ENCODE measurements at places on chromosomes 4 and X. TPM values are rescaled to one million over a fixed set of nuclear protein-coding genes. Genes with fewer than 3 reads are reported as not detected.

DNA sequence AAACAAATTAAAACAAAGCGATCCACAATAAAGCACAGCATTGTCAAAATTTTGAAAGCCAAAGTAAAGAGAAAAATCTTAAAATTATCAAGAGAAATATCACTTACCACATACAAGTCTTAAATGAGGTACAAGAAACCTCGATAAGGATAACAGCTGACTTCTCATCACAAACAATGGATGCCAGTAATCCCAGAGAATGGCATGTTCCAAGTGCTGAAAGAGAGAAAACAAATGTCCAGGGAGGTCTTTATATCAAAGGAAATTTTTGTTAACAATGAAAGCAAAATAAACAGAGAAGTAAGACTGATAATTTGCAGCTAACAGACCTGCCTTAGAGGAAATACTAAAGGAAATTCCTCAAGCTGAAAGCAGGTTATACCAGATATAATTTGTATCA is 460.4 kb upstream of the HS3ST1 start:
- DNase-seq = no peak

The EVC2 gene
- polyA plus RNA-seq = 6.6 TPM

The CTAG1B gene
- not detected for polyA plus RNA-seq

DNA sequence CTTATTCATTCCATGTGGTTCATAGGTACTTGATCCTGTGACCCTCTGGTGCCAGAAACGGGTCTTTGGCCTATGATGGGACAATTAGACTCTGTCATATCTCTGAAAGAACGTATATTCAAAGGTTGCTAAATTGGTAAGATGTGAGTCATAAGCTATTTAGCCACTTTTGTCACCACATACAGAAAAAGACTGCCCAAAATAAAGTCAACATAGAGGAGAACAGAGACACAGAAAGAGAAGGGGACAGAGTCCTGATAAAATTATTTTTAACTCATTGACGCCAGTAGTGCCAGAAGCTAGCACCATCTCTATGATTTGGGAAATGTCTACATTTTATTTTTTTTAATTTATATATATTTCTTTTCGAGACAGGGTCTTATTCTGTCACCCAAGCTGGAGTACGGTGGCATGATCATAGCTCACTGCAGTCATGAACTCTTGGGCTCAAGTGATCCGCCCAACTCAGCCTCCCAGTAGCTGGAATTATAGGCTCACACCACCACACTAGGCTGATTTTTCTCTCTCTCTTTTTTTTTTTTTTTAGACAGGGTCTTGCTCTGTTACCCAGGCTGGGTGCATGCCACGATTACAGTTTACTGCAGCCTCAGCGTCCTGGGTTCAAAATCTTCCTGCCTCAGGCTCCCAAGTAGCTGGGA is 92.1 kb upstream of the COX18 start:
- DNase-seq = no peak

The AWAT2 gene
- polyA plus RNA-seq = not detected

- DNase-seq = no peak
Measured at GRCh38 chr4:91990726-91991125, 313.0 kb upstream of the GRID2 start.

DNA sequence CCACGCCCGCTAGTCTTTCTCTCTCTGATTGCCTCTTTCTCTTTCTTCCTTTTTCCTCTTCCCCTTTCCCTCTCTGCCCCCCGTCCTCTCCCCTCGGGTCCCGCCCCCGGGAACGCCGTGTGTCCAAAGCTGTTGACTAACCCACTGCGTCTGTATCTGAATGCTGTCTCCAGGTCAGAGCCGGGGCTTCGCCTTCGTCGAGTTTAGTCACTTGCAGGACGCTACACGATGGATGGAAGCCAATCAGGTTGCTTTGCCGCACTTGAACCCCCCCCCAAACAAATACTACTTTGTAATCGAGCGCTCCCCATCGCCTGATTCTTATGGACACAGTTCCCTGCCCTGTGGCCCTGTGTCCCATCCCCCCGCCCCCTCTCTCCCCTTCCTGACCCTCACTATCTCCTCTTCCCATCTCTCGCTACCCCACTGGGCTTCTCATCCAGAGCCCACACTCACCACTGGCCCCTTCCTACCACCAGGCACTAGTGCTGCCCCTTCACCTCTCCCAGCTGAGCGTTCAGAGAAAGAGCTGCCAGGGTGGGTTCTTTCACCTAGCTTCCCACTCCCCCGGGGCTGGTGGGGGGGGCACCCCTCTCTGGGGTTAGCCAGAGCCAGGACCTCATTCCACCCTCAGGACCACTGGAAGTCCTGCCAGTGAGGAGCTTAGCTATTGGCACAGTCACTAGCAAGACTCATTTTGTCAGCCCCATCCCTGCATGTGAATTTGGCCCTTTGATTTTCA is 18.6 kb upstream of the UBA1 start:
- no peak for DNase-seq

DNA sequence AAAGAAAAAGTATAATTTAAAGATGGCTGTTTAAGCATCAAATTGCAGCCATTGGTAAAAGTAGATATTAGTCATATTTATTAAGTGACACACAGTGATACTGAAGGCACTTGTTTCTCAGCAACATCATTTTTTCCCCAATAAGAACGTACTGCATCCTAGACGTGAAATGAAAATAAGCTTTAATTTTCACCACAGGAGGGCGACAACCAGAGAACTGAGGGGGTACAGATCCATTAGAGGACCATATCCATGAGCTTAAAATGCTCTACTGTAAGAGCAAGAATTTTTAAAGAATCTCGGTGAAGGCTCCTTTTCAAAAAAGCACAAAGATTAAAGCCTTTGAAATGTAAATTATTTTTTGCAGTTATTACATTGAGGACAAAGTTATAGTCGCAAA is 33.4 kb downstream of the FRG1 start:
- DNase-seq = no peak

DNA sequence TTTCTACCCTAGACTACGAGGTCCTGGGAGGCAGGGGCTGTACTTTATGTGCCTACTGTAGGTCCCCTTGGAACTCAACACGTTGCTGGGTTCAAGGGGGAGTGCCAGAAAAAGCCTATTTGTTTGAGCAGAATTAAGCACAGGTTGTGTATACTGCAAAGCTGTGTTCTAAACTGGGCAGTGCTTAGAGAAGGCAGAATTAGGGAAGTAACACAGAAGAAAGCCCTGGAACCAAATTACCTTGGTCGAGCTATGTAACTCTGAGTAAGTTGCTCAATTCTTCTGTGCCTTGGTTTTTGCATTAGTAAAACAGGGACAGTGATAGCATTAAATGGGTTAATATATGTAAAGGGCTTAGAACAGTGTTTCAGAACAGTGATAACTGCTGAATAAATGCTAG is 245.0 kb upstream of the SFRP2 start:
- DNase-seq = no peak

DNA sequence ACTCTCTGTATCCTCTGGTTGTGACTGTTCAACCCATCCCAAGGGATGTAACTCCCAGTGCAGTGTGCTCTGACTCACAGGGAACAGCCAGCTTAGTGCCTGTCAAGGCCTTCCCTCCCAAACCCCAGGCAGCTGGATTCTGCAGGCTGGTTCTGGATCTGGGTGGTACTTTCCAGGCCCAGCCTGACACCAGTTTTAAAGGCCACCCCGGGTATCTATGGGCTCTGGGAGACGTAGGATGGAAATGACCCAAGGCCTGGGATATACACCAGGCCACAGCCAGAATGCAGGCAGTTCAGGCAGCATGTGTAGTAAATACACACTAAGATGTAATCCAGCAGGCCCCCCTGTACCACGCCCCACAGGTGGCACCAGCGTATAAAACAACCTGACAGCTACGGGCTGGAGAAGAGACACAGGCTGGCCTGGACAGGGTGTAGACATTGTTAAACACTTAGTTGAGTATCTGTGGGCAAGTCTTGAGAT is 64.2 kb downstream of the SPINK2 start:
- no peak for DNase-seq

DNA sequence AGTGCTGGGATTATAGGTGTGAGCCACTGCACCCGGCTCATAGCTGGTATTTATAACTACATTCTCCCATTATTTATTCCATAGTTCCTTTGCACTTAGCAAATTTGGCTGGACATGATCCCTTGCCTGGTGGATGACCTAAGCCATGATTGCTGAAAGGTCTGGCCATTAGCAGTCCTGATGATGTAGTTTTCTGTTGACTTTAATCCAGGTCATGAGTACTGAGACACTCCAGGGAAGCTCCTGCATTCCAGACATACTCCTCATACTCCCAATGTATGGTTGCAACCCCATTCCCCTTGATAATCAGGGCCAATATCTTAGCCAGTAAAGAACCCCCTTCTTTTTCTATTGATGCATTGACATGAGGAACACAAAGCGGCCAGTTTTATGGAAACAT is 24.4 kb upstream of the MGST2 start:
- no peak for DNase-seq

DNA sequence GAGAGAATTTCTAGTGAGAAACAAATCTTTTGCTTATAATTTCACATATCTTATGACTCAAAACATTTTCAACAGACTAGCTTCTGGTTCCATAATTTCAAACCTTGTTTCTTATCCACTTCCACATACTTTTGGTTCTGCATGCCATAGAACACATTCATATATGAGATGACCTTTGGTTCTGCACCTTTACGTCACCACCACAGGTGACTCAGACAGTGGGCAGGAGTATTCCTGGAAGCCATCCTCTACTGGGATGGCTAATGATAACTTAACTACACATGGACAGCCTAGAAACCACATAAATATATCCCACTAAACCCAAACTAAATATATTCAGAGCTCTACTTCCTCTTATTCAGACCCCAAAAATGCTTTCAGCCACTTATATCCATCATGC is 133.3 kb downstream of the DCK start:
- DNase-seq = no peak

The ZNF518B gene
- polyA plus RNA-seq = 13.9 TPM

GRCh38 chr4:17030543-17030942 is 132.1 kb upstream of the LDB2 start:
- peak; percentile 22 for DNase-seq

The BTC gene
- polyA plus RNA-seq = 4.6 TPM

DNA sequence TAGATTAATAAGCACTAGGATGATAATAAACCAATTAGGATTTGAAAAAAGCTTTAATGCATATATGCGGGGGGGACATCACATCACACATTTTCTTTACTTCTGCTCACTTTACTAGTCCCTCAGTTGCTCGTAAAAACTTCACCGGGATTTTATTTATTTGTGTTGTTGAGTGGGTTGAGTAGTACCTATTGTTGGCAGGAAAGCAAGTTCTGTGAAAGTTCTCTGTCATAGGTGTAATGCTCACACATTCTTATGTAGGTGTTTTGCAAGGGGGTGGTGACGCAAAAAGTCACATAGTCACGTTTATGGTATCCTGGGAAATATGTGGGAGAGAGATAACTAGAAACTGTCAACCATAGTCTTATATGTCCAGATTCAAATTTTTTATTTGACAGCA is 65.3 kb downstream of the PDLIM5 start:
- DNase-seq = no peak

DNA sequence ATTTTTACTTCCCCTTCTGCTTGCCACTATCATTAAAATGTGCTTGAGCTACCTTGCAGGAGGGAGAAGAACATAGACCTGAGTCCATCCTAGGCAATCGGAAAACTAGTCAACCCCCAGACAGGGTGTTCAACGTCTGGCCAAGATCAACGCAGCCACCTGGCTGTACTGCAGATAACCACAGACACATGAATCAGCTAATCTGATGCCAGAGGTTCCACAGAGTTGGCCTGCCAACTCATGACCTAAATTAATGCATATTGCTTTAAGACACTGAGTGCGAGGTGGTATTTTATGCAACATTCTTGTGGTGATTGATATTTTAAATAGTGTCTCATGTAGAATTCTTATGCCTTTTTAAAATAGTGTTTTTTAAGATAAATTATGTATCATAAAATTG is 1283.8 kb upstream of the PABPC4L start:
- DNase-seq = no peak

The VCX3B gene
- not detected for polyA plus RNA-seq
